ENCODE measurements at places on chromosomes 1 and 21.

DNA sequence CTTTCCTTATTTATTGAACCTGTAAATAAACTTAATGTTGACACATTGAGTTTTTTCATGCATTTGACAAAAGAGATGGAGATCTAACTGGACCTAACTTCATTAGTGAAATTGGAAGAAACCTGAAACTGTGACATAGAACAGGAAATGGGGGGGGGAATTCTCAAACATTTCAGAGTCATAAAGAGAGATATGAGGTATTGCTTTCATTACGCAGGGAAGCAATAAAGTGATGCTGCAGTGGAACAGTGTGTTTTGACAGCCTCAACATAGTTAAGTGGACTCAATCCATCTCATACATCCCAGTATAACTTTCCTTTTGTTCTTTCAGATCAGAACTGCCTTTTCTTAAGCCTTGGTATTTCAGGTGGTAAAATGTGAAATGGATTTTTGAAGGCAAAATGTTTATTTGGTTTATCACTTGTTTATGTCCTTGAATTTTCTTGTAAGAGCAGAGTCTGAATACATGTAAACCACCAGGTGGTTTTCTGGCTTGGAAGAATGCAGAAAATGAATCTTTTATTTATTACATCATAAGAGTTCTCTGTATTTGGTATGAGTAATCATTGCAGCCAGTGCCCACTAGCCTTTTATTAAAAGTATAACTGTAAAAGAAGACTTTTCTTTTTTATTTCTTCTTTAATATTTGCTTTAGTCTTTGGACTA is 132.5 kb downstream of the ZNF326 start:
- no peaks in the 10 kb centered on the region for H3K36me3 ChIP-seq
- H3K4me3 ChIP-seq = no peak overlapping the region
- H3K4me1 ChIP-seq = no peaks in the 10 kb centered on the region
- no peak for DNase-seq

DNA sequence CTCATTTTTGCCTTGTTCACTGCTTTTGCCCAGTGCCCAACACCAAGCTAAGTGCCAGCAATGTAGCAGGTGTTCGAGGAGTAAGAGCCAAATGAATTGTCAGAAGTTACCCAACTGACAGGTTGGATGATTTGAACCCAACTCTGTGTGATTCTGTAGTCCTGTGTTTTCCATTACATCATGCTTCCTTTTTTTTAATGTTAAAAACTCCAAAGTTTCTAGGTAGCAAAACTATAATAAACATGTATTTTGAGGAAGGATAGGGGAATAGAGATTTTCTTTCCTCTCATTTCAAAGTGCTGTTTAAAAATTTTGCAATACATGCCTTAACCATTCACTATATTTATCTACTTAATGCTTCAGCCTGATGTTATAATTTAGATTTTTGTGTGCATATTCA is 34.1 kb downstream of the BCL9 start:
- no peaks in the 10 kb centered on the region for H3K27me3 ChIP-seq
- DNase-seq = no peak
- no peak overlapping the region for H3K4me3 ChIP-seq
- peaks cover 6% of the 10 kb centered on the region for H3K4me1 ChIP-seq
- H3K27ac ChIP-seq = no peak overlapping the region
- no peaks in the 10 kb centered on the region for H3K36me3 ChIP-seq

DNA sequence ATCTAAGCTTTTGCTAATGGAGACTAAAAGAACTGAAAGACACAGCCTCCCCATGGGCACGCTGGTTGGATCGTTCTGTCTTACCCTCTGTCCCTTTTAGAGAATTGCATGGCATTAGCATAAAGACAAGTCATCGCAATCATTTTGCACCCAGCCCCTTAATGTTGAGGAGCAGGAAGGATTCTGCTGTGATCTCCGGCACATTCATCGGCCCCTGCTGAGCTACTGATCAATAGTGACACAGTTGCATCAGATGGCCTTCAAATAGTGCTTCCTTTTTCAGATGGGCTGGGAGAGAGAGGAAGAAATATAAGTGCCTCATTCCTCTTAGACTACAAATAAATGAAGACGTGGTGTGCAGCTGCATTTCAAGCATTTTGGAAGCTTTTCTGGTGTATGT is 75.4 kb downstream of the NOS1AP start:
- no peak overlapping the region for H3K27ac ChIP-seq
- H3K4me3 ChIP-seq = no peak overlapping the region
- no peak for DNase-seq

DNA sequence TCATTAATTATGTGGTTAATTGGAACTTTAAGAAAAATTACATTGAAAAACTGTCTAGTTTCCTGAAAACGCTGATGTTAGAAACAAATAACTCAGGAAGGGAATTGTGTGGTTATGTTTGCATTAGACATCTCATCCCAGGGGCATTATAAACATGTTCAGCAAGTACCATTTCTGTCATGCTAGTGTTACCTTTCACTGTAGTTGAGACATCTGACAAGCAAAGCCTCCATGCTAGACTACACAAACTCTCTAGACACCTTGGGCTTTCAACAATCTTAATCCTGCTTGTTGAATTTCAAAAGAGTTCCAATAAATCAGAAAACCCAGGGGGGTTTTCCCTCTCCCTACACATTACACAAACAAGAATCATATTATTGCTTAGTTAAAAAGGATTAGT is 536.8 kb downstream of the KCNT2 start:
- H3K27ac ChIP-seq = no peak overlapping the region
- no peaks in the 10 kb centered on the region for H3K36me3 ChIP-seq
- no peak overlapping the region for H3K4me3 ChIP-seq
- H3K27me3 ChIP-seq = no peaks in the 10 kb centered on the region

DNA sequence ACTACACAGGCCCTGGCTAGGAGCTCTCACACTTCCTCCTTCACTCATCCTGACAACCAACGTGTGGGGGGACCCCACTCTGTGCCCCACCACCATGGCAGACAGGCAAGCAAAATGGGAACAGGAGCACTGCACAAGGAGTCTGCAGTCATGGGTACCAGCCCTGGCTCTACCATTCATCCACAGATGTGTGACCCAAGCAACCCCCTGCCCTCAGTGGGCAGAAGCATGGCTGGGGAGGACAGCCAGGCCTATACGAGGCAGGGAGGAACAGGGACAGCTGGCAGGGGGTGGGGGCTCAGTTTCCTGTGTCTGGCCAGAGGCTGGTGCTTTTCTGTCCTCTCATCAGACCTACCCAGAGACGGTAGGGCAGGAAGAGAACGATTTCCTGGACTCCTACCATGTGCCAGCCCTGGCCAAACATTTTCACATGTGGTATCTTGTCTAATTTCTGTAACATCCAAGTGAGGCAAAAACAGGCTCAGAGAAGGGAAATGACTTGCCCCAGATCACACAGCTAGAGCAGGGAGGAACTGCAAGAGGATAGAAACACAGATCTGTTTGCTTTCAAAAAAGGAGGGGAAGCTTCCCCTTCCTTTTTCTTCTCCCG is 178.0 kb downstream of the HIVEP3 start:
- no peak overlapping the region for H3K4me3 ChIP-seq
- H3K27me3 ChIP-seq = no peaks in the 10 kb centered on the region
- no peaks in the 10 kb centered on the region for H3K36me3 ChIP-seq
- DNase-seq = no peak
- H3K27ac ChIP-seq = no peak overlapping the region
- H3K4me1 ChIP-seq = peaks cover 3% of the 10 kb centered on the region

DNA sequence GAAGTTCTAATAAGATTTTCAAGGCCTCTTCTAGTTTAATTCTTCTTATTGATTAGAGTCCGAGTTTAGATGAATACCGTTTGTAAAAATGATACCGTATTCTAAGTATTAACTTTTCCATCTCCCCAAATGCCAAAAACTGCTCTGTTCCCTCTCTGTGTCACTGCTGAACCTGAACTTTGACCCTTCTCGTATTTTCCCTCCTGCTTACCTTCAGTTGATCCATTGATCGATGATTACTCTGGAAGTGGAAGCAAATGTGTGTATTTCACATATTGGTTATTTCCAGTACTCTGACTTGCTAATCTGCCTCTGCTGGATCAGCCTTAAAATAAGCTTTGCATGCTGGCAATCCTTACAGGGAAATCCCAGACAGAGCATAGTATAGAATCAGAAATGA is 68.5 kb downstream of the KIF1B start:
- no peak for DNase-seq
- no peaks in the 10 kb centered on the region for H3K27me3 ChIP-seq
- H3K4me1 ChIP-seq = no peaks in the 10 kb centered on the region
- H3K4me3 ChIP-seq = no peak overlapping the region
- peaks cover 83% of the 10 kb centered on the region for H3K36me3 ChIP-seq

DNA sequence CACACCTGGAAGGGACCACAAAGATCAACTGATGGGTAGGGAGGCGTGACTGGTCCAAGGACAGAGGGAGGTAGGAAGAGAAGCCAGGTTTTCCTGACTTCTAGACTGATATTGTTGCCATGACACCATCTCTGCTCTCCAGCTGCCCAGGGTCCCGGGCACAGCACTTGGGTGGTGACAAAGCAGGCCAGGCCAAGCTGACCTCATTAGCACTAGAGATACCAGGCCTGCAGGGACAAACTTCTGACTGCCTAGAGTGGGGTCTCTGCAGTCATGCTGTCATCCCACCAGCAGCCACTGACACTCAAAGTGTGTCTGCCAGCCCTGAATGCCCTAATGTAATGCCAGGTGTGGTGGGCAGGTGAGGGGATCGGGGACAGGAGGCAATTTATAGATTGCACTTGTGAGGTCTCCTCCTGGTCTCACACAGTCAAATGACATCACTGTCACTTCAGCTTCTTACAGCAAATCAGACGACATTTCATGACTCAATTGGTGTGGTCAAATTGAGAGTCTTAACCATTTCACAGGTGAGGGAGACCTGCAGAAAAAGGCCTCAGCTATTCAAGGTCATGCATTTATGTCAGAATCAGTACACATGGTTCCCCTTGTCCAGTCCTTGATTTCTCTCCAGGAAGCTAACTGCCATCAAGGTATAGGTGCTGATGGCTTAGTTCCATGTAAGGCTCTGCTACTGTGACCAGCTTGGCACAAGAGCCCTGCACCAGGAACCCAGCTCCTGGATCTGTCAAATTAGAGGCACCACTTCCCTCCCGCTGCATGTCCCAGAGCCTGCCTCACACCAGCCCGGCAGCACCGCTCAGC is 2.7 kb downstream of the SLC9A1 start:
- H3K4me3 ChIP-seq = peak overlapping the region; percentile 78
- H3K4me1 ChIP-seq = peaks cover 50% of the 10 kb centered on the region
- no peaks in the 10 kb centered on the region for H3K27me3 ChIP-seq
- DNase-seq = no peak
- H3K36me3 ChIP-seq = peaks cover 12% of the 10 kb centered on the region
- H3K27ac ChIP-seq = peak overlapping the region; percentile 93

DNA sequence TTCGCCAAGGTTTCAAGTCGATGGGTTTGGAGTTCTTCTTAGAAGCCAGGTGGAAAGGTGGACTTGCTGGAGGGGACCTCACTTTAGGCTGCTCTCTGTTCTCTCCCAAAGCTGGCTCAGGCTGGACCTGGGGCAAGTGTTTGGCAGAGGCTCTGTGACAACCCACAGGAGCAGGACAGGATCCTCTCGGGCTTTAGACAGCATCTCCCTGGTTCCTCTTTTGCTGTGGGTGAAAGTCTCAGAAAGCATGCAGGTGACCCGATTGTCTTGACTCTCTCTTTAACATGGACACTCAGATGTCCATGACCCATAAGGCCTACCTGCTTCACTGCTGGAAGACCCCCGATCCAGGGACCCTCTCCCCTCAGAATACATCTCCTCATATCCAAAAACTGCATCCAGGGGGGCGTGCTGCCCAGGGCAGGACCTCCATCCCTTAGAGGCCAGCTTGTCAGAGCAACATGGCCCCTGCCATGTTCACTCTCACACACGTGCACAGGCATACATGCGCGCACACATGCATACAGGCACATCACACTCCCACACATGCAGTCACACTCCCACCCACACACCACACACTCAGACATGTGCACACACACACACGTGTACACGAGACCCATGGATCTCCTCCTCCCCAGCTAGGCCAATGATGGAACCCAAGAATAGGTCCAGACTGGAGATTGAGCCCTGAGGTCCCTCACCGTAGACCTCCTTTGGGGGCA is 21.3 kb downstream of the MRPL37 start:
- no peak for DNase-seq
- H3K4me3 ChIP-seq = no peak overlapping the region
- peak overlapping the region; percentile 75 for H3K27ac ChIP-seq
- H3K27me3 ChIP-seq = no peaks in the 10 kb centered on the region

DNA sequence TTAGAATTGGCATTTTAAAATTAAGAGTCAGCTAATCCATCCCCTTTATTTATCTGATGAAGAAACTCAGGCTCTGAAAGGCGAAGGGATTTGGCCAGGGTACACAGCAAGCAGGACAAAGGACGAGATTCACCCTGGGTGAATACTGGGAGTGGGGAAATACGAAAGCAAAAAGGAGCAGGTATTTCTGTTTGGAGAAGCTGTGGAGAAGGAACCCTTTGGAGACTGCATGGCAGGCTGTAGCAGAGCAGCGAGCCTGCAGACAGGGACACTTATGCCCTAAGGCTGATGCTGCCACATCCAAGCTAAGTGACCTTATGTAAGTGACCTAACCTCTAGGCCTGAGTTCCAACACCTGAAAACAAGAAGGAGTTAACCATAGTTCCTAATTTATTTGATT is 207.2 kb upstream of the C1orf87 start:
- peaks cover 27% of the 10 kb centered on the region for H3K4me1 ChIP-seq
- peak; percentile 4 for DNase-seq
- no peak overlapping the region for H3K4me3 ChIP-seq
- H3K36me3 ChIP-seq = no peaks in the 10 kb centered on the region

GRCh38 chr1:40703316-40703715 is 11.8 kb downstream of the NFYC start:
- no peak for DNase-seq
- no peaks in the 10 kb centered on the region for H3K27me3 ChIP-seq
- no peak overlapping the region for H3K27ac ChIP-seq
- H3K4me3 ChIP-seq = no peak overlapping the region

- no peak overlapping the region for H3K4me3 ChIP-seq
- H3K36me3 ChIP-seq = no peaks in the 10 kb centered on the region
- no peak for DNase-seq
- no peaks in the 10 kb centered on the region for H3K27me3 ChIP-seq
- H3K27ac ChIP-seq = peak overlapping the region; percentile 56
These were observed 104.8 kb downstream of the RERE start for GRCh38 chr1:8712413-8713231.

DNA sequence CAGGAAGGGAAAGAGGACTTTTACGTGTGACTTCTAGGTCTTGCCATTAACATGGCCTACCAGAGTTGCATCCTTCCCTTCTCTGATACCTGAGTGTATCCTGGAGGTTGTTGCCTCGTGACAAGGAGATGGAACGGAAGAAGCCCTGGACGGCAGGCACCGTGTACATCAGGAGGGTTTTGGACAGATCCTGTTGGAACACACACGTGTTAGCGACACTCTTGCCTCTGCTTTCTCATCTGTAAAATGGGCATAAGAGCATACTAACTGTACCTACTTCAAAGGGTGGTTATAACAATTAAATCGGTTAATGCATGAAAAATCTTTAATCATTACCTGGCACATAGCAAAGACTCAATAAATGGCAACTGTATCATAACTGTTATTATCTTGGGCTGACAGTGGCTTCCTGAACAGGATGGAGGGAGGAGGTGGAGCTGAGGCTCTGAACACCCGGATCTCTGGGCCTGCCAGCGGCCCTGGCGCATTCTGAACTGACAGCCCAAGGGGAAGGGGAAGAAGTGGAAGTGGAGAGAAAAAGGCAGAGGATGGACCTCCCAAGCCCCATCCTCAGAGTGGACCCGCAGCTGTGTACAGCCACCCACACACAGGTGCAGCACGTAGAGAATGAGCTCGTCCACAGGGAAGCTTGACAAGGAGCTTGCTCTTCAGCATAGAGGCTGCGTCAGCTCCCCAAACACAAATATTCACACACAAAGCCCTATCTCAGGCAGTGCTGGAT is 30.2 kb upstream of the EXOSC10 start:
- DNase-seq = no peak
- H3K4me1 ChIP-seq = no peaks in the 10 kb centered on the region
- peaks cover 75% of the 10 kb centered on the region for H3K36me3 ChIP-seq
- no peaks in the 10 kb centered on the region for H3K27me3 ChIP-seq
- no peak overlapping the region for H3K4me3 ChIP-seq
- H3K27ac ChIP-seq = no peak overlapping the region

All from stomach (tissue), 19 donors.